ENCODE measurements at places on chromosomes 6 and 20. TPM values are rescaled to one million over a fixed set of nuclear protein-coding genes. Genes with fewer than 3 reads are reported as not detected.

GJA10 gene
- total RNA-seq = not detected

DNA sequence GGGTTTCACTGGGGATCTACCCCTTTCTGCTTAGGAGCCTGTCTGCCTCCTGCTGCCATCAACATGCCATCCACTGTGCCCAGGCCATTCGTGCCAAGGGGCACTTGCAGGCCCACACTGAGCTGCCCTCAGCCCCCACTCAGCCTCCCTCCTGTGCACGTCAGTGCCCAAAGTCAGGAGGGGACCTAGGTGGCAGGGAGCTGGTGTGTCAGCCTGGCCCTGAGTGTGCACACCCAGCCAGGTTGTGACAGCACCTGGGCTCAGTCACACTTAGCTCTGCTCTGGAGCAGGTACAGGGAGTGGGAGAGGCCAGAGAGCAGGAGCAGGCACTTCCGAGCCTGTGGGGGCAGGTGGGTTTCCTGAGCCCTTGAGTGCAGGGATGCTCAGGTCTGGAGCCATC lies 63.6 kb upstream of the SYNCRIP start:
- no peaks in the 10 kb centered on the region for H3K4me1 ChIP-seq
- DNase-seq = no peak
- H3K4me3 ChIP-seq = no peak overlapping the region
- H3K36me3 ChIP-seq = no peaks in the 10 kb centered on the region

DNA sequence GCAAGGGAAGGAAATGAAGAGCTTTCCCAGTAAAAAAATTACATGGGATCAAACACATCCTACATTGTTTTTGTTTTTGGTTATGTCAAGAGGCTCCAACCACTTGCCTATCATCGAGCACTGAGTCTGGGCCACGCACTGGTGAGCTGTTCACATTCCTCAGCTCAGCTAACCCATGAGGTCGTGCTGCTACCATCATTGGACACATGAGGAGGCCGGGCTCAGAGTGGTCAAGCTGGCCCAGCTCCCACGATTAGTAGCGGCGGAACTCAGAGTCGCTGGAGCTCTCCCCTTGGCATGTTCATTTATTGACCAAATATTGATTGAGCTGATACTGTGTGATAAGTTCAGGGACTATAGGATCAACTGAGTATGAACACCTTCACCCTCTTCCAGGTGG lies 164.9 kb downstream of the CDH26 start:
- no peak for DNase-seq
- H3K27me3 ChIP-seq = no peaks in the 10 kb centered on the region
- H3K4me1 ChIP-seq = no peaks in the 10 kb centered on the region
- H3K27ac ChIP-seq = no peak overlapping the region
- H3K36me3 ChIP-seq = no peaks in the 10 kb centered on the region

- H3K27me3 ChIP-seq = no peaks in the 10 kb centered on the region
- no peaks in the 10 kb centered on the region for H3K36me3 ChIP-seq
- no peak overlapping the region for H3K27ac ChIP-seq
- H3K4me1 ChIP-seq = no peaks in the 10 kb centered on the region
Measured at GRCh38 chr6:55980627-55981211, 105.3 kb upstream of the BMP5 start.
